Hematopoietic multipotent progenitor cell treated with erythropoietin and hydrocortisone succinate and interleukin-3 and kit ligand, for 8 days (in vitro differentiated cells): ENCODE measurements at places on chromosomes 2 and 18.

- DNase-seq = peak; percentile 47
These were observed 1.1 kb downstream of the TTL start for GRCh38 chr2:112483042-112483473.

- no peak for DNase-seq
These were observed 403.7 kb upstream of the SPRED2 start for GRCh38 chr2:65835975-65836549.

DNA sequence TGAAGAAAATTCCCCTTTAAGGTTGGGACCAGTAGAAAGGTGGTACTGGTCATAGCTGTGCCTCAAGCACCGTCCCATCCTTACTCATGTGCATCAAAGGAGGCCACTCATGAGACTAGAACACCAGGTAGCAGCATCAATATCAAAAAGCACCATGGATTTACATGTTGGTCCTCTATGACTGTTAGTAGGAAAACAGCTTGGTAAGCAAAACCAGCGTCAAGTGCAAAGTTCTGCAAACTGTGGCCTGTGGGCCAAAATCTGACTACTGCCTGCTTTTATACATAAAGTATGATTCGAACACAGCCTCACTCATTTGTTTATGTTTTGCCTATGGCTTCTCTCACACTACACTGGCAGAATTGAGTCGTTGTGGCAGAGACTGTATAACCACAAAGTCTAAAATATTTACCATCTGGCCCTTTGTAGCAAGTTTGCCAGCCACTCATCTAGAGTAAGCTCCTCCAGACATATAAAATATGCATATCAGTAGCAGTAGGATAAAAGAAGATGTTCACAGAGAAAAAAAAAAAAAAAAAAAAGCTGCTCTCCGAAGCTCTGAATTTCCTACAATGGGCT, 119.7 kb upstream of the CTNNA2 start:
- no peak for DNase-seq

- DNase-seq = no peak
These were observed 679.1 kb upstream of the ZEB2 start for GRCh38 chr2:145199042-145199441.

GRCh38 chr2:225725726-225726125, 326.2 kb downstream of the NYAP2 start:
- no peak for DNase-seq

DNA sequence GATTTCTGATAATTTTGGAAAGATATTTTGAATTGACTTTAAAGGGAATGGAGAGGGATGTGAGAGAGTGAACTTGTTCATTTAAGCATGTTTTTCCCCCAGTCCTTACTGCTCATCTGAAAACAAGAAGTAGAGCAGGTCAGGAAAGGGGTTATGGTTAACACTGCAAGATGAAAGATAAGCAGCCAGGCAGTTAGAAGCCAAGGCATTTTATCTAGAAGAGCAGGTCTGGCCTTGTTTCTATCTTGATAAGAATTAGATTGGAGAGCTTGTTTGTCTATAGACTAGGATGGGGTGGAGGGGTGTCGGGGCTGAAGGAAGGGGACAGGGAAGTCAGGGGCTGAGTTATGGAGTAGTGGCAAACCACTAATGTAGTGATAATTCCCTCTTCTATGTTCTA, 171.6 kb downstream of the IKZF2 start:
- DNase-seq = peak; percentile 74

GRCh38 chr2:230890646-230891045, 25.9 kb downstream of the ITM2C start:
- no peak for DNase-seq

DNA sequence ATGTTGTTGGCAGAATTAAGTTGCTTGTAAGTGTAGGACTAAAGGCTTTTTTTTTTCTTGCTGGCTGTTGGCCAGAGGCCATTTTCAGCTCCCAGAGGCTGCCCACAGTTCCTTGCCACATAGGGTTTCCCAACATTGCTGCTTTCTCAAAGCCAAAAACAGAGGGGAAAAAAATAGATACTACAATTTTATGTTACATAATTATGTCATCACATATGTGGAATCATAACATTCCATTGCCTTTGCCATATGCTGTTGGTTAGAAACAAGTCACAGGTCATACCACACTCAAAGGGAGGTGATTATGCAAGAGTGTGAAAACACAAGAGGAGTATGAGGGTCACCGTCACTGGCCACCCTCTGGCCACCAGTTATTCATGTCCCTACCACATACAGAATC, 154.5 kb downstream of the RTN4 start:
- no peak for DNase-seq

GRCh38 chr2:230865307-230865765, 594 bp downstream of the ITM2C start:
- no peak for DNase-seq

DNA sequence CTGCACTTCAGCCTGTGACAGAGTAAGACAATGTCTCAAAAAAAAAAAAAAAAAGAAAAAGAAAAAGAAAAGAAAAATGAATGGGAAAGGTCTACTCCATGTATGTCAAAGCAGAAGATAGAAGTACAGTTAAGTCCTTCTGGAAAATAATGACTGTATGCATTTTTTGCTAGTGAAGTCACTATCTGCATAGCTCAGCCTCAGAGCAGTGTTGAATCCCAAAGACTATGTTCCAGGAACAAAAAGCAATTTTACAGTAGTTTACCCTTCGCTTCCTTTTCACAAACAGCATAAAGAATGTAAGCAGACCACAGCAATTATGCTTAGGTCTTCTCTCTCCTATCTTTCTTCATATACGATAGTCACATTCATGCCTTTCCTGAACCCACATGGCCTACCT, 497.4 kb downstream of the CMPK2 start:
- no peak for DNase-seq

DNA sequence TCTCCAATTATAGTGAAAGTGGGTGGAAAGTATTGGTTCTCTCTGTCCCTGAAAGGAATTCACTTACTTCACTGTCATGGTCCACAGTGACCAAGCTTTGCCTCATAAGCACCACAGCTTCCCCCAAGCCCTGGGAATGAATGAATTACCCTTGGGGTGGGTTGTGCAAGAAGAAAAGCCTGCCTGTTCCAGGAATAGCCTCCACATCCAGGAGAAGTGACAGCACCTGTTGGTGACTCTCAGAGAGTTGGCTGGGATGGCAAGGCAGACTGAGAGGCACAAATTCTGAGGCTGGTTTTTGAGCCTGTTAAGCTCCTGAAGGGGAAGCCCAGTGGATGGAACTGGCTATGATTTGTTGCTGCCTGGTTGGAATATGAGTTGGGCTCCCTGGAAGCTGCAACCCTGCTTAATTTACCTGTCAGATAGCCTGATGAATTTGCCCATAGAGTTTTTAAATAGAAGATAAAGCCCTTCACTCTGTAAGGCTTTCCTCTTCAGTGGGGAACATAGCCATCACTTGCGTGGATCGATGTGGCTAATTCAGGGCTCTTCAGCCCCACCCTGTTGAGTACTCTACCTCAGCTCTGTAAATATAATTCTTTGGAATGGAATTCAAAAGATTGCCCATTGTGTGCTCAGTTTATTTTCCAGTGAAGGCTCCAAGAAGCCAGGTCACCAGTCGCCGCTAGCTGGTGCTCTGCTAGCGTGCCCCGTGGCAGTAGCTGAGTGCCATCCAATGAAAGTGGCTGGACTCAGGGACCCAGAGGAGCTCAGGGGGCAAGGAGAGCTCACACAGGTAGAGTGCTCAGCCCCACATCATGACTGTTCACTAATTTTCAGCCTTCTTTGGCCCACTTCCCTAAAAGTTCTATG, 479.3 kb downstream of the IRS1 start:
- DNase-seq = no peak

DNA sequence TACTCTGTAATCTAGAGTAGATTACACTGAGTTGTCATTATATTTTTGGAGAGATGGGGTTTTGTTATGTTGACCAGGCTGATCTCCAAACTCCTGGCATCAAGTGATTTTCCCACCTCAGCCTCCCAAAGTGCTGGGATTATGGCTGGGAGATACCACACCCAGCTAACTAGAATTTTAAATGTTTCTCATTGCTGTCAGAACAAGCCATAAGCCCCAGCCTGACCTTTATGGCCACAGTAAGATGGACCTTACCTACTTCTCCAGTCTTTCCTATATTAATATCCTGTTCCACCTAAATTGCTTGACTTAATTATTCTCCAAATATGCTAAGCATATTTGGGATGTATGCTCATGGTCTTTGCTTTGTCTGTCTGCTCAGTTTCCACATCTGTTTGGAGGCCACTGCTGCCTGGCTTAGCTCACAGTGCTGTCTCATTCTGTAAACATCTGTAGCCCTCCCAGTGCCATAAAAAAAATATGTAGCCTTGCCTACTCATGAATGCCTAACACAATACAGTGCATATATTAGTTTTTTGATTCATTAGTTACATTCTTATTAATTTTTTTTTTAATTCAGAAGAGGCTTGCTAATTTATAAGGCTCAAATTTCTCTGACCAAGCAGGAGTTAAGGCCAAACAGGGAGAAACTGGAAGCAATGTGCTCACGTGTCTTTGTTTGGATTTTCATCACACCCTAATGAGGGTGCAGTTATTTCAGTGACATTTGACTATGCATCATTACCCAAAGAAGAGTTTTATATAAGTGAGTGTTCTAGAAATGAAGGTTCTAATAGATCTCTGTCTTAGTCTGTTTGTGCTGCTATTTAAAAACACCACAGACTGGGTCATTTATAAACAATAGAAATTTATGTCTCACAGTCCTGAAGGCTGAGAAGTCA, 45.3 kb upstream of the PSME4 start:
- no peak for DNase-seq

GRCh38 chr2:238136820-238137537, 1.5 kb upstream of the KLHL30 start:
- DNase-seq = no peak

DNA sequence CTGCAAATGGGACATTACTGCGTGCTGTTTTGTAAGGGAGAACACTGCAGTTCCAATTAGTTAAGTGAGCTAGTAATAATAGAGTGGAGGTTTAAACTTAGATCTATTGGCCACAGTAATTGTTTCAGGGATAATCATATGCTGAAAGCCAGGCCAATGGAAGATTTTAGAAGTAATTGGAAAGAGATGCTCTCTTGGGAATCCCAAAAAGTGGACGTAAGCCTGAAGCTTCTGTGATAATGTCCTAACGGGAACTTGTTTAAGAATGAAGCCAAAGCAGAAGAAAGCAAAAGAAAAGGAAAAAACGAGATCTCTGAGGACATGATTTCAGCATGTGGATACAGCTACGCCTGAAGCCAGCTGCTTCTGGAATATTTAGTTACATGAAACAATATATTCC, 594.6 kb downstream of the SLC4A3 start:
- no peak for DNase-seq

- no peak for DNase-seq
These were observed 5.9 kb downstream of the NR4A2 start for GRCh38 chr2:156326526-156327095.

GRCh38 chr2:148531669-148532428, 112.7 kb upstream of the EPC2 start:
- no peak for DNase-seq

DNA sequence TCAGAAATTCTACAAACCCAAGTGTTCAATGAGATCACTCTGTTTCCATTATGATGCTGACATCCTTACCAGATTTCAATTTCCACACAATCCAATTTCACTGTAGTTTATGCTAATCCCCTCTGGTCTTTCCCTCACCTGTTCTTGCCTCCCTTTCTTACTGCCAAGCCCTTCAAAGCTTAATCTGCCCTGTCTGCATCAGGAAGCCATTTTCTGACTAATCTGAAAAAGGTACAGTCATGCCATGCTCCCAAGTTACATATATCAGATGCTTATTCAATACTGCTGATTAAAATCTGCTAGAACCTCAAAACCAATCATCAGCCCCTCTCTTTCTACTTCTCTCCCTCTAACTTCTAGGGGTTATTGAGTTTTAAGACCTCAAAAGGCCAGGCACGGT, 8.9 kb downstream of the KRTCAP3 start:
- DNase-seq = no peak

DNA sequence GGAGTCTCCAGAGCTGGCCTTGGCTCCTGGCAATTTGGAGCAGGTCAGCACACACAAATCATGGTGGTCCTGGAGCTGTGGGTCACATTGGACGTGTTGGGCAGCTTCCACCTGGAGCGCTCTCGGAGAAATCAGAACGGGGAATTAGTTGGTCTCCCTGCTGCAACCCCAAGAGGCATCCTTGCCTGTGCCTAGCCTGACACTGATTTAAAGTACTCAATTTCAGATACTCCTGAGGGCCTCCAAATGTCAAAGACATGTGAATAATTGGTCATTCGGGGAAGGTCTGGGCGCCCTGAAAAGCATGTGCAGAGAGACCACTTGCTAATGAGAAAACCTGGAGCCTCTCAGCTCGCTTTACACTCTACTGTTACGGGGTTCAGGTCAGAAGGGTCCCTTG, 145.5 kb upstream of the AGAP1 start:
- no peak for DNase-seq

- DNase-seq = no peak
These were observed 63.4 kb downstream of the STAT1 start for GRCh38 chr2:190950566-190950991.

- DNase-seq = no peak
These were observed 108.7 kb upstream of the SERTAD2 start for GRCh38 chr2:64762301-64762997.

- no peak for DNase-seq
These were observed 30.1 kb downstream of the ITGB6 start for GRCh38 chr2:160169988-160170387.

GRCh38 chr2:27584597-27584996, 1.8 kb downstream of the ZNF512 start:
- DNase-seq = no peak

GRCh38 chr2:224220586-224221255, 181.2 kb downstream of the FAM124B start:
- no peak for DNase-seq

DNA sequence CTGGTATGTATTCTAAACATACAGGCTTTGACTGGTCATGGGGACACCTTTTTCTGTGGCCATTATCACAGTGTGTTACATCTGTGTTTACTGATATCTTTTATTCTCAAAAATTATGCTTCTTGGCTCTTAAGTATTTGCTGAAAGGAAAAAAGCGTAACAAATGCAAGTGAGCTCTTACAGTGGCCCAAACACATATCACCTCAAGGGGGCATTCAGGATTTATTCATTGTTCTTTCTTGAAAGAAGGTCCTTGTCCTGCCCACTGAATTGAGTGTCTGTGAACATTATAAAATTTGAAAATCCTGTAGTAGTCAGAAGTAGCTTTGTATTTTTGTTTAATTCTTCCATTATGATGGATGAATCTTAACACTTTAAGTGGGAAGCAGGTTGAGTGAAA, 454.5 kb downstream of the XIRP2 start:
- DNase-seq = no peak

GRCh38 chr2:222050981-222051380, 247.8 kb downstream of the PAX3 start:
- no peak for DNase-seq

- no peak for DNase-seq
These were observed 177.3 kb downstream of the DYSF start for GRCh38 chr2:71630454-71631328.

- no peak for DNase-seq
These were observed 34.1 kb downstream of the RAPH1 start for GRCh38 chr2:203500951-203501350.
